ENCODE measurements at places on chromosomes 6 and 20.

- DNase-seq, result no peak
Measured at GRCh38 chr6:147423111-147423510, 85.4 kb upstream of the SAMD5 start.

DNA sequence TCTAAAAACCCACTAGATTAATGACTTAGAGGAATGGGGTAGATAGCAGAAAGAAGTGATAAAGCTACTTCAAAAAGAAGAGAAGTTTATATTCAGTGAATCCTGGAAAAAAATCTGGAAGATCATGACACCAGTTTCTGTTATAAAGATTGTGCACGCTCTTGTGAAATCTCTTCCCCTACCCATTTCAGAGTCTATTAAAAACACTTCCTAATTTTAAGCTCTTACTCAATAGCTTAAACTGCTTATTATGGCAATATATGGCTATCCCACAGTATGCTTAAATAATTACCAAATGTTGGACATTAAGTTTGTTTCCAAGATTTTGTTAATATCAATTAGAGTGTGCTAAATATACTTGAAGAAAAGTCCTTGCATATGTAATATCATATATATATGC lies 585.3 kb upstream of the MAN1A1 start:
- DNase-seq, result no peak

GRCh38 chr6:70586114-70586513 lies 19.4 kb downstream of the SDHAF4 start:
- no peak for DNase-seq

GRCh38 chr20:59006167-59006863 lies 739 bp downstream of the CTSZ start:
- DNase-seq, result no peak

DNA sequence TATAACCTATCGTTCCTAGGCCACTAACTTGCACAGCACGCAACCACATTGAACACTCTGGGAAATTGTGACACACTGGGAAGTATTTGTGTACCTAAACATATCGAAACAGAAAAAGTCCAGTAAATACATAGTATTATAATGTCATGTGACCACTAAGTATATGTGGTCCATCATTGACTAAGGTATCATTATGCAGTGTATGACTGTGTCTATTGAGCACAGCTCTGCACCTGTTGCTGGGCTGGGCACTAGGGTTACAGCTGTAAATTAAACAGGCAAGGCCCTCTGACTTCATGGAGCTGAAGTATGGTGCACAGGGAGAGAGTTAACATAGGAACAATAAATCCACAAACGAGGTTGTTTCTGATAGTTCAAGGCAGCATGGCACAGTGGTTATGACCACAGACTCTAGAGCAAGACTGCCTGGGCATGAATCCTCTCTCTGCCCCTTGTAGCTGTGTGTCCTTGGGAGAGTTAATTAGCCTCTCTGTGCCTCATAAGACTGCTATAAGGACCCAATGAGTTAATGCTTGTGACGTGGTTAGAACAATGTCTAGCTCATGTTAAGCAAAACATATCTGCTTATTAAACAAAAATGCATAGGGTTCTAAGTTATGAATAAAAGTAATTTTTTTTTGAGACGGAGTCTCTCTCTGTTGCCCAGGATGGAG lies 10.6 kb downstream of the BCAS1 start:
- no peak for DNase-seq

GRCh38 chr6:32087574-32088486 lies 21.3 kb downstream of the TNXB start:
- peak; percentile 41 for DNase-seq

- DNase-seq, result no peak
Measured at GRCh38 chr20:7841291-7841970, 98.8 kb downstream of the HAO1 start.

GRCh38 chr20:1033751-1034414 lies 31.8 kb upstream of the RSPO4 start:
- DNase-seq, result no peak

GRCh38 chr6:87590990-87591389 lies 1.1 kb downstream of the ORC3 start:
- DNase-seq, result no peak

DNA sequence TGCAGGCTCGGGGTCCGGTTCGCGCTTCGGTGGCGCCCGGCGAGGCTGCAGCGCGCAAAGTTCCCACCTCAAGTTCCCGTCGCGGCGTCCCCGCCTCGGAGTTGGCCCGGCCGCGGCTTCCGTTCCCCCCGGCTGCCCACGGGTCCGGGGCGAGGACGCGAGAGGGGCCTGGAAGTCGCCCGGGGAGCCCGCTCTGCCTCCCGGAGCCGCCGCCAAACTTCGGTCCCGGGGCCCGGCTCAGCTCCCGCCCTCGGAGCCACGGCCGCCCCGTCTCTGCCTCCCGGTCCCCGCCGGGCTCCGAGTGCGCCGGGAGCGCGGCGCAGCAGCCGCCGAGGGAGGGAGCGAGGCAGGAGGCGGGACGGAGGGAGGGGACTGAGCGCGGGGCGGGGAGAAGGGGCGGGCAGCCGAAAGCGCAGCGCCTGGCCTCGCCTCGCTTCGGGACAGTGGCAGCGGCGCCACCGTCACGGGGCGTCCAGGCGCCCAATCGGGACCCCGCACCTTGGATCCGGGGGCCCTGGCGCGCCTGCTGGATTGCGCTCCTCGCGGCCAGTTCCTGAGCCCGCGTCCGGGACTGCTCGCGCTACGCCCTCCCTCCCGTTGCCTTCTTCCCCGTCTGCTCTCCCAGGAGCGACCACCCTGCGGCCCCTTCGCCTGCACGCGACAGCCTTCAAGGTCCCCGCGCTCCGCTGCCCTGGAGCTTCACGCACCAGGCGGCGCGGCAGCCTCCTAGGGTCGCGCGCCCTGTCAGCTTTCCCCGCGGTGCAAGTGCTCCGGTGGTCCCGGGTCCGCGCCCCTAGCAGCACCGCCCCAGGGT lies at the start of gene KCNG1:
KCNG1 (minus strand) TSS at position 305 of the 814 bp plus-strand sequence. CDS start 12,769 bp downstream, outside the sequence.
- no peak for DNase-seq

GRCh38 chr20:36493801-36494114 lies 47.6 kb upstream of the MYL9 start:
- no peak for DNase-seq

GRCh38 chr6:63904650-63905248 lies 269.1 kb downstream of the PHF3 start:
- no peak for DNase-seq

- no peak for DNase-seq
Measured at GRCh38 chr20:17655865-17656479, 26.1 kb downstream of the RRBP1 start.

DNA sequence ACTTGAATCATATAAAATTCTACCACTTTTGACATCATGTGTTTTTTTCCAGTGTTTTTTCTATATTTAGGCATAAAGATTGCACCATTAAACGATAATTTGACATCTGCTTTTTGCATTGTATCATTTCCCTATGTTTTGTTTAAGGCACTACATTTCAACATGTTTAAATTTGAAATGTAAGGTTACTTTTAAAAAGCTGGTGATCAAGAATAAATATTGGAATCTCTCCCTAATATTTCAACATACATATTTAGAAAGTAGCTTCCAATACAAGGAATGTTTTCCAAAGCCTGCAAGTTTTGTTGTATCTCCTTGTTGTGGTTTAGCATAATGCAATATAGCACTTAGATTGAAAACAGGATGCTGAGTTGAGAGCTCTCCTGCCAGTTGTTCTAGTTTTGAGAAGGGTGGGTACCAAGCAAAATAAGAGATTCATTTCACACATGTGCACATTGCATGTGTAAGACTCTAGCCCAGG lies 76.5 kb downstream of the SYNJ2 start:
- no peak for DNase-seq

DNA sequence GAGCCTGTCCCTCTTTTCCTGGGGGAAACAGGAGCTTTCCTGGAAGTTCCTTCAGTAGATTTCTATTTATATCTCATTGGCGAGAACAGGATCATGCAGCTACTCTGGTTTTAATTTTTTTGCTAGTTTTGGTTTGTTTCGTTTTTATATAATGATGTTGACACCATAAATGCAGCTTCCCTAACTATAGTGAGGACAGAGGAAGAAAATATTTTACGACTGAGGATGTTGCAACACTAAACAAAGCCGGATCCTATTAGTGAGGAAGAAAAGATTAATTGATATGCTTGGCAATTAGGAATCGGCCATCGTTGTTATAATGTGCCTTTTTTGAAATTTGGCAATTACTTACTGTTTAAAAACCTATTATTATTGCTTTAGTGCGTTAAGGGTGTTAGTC lies 16.6 kb downstream of the KDM1B start:
- DNase-seq, result no peak

GRCh38 chr6:148427333-148427732 lies 84.7 kb downstream of the SASH1 start:
- no peak for DNase-seq

- DNase-seq, result no peak
Measured at GRCh38 chr6:15160812-15161211, 85.1 kb upstream of the JARID2 start.

- no peak for DNase-seq
Measured at GRCh38 chr6:10412461-10413261, 2.2 kb downstream of the TFAP2A start.

GRCh38 chr20:38827770-38828281 lies 22.3 kb downstream of the PPP1R16B start:
- no peak for DNase-seq

DNA sequence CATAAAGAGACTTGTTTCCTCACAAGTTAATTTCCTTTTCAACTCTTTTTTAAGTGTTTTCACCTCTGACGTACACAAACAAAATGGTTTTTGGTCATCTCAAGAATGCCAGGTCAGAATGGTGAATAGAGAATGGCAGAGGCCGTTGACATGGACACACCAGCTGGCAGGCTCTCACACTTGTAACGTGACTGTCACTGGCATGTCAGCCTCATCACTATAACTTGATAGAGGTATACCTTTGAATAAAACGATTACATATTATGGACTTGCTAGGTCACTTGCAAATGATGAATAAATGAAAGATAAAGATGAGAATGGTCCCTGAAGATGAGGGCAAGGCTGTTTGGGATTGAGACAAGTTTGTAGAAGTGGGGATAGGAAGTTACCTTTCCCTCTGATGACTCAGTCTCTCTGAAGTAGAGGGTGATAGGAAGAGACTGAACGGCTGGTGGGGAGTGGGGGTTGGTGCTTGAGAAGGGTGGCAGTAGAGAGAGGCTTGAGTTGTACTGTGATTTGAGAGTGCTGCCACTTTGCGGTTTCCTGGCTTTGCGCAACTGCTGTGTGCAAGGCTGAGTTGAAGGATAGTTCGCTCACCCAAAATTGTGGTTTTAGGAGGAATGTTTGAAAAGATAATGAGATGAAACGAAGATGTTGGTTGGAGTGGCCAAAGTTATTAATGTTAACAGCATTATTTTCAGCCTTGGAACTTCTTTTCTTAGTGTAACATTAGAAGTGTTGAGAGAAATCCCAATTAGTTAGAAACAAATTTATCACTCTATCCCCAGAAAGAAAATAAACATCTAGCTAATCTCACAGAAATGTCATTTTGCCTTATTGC lies 30.3 kb downstream of the TBPL1 start:
- peak; percentile 24 for DNase-seq

DNA sequence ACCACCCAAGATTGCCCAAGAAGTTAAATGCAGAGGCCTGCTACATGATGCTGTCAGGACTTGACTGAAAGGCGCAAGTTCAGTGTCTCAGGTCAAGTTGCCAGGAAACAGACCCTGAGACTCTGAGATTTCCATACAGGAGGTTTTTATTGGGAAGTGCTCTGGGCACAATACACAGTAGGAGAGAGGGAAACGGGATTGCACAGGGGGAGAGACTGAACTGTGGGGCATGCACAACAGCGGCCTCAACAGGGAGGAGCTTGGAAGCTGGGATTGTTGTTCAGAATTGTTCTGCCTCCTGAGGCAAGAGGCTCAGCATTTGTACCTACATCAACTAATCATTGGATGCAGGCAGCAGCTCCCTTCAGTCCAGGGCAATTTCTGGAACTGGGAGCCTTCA lies 6.7 kb downstream of the STX11 start:
- DNase-seq, result no peak

DNA sequence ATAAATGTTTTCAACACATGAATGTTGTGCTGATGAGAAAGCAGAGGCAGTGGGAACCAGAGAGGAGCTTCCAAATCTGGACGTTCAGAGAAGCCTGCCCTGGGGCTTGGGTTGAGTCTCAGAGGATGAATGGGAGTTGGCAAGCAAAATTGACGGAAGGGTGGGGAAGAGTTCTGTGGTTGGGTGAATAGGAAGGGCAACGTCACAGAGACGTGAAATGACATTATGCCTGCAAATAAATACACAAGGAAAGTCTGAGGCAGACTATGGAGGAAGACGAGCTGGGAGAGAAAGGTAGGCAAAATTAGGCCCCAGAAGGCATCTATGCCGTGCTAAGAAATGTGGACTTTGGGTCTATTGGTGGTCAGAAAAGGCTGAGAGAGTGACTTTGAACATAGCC lies 25.2 kb upstream of the SGK1 start:
- no peak for DNase-seq

- DNase-seq, result no peak
Measured at GRCh38 chr6:131173680-131174079, 38.4 kb downstream of the AKAP7 start.

- DNase-seq, result no peak
Measured at GRCh38 chr6:20038410-20039204, 173.7 kb downstream of the MBOAT1 start.

DNA sequence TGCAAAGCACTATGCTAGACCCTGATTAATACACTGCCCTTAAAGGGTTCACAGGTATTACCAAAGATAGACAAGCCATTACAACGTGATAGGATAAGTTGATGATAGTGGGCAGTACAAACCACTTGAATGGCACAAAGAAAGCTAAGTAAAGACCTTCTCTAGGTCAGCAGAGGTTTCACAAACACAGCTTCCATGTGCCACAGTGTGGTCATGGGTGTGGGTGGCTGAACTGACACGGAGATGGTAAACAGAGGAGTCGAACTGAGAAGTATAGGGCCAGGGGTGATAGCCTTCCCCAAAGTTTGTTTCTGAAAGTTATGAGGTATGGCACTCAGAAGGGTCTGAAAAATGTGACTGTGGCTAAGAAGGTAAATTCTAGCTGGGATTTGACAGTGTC lies 4.3 kb downstream of the ZBTB9 start:
- DNase-seq, result no peak

DNA sequence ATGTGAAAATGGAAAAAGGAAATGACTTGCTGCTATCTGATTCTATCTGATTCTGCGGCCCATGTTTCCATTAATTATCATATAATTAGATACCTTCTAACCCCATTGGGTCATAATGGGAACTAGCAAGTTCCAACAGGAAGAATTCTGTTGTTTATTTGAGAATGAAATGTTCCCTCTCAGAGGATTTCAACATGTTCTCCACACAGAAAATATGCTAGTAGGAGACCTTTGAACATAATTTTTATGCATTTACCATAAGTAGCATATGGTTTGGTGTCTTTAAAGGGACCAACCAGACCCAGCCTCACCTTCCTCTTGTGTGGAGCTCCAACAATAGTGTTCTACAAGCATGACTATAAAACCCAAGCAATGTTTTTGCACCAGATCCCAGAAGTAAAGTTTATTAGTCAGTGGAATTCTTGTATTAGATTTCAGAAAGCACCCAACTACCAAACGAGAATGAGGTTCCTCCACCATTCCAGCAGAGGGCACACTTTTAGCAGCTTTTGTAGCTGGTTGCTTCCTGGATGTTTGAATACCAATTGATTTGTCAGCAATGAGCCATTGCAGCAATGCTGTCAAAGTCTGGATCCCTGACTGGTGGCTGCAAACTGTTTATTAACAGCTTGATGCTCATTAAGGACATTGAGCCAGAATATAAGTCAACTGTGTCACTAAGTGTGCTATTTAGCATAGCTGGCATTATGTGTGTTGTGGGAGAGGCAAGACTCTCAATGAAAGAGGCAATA lies 143.6 kb upstream of the GJE1 start:
- no peak for DNase-seq

Data from stimulated activated CD8-positive, alpha-beta memory T cell treated with anti-CD3 and anti-CD28 coated beads, Interleukin-4, amount 100 ng/mL, for 1 hour (primary cell).